Germinal center (tissue), 1 donor: ENCODE measurements at places on chromosomes 16 and 17.
A peak's percentile ranks its signal among the peaks of the same experiment; 100 is the strongest.

DNA sequence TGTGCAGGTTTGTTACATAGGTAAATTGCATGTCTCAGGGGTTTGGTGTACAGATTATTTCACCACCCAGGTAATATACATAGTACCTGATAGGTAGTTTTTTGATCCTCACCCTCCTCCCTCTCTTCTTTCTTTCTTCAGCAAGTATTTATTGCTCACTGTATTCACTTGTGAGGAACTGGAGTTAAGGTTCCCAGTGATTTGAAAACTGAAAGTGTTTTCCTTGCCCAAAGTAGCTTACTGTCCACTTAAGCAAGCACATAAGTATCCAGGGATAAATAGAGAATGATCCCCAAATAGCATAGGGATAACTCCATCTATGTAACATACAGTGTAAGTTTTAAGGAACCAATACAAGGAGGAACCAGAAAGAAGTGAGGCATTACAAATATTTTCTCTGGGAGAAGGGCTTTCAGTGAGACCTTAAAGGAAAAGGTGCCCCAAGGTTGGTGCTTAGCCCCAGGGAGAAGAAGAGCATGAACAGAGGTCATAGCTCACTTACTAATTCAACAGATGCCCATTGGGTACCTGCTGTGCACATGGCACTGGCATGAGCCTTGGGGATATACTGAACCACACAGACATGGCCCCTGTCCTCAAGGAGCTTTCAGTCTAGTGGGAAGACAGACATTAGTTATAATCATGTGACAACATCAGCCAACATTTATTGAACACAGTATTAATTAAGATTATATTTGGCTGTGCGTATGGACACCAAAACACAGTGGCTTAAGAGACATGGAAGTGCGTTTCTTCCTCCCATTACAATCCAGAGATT lies 17.0 kb downstream of the MYL4 start:
- DNase-seq: no peak

- no peak for DNase-seq
Measured at GRCh38 chr16:56295059-56295665, 103.9 kb downstream of the GNAO1 start.

GRCh38 chr16:5578980-5579379 lies 481.4 kb upstream of the EEF2KMT start:
- DNase-seq: no peak

DNA sequence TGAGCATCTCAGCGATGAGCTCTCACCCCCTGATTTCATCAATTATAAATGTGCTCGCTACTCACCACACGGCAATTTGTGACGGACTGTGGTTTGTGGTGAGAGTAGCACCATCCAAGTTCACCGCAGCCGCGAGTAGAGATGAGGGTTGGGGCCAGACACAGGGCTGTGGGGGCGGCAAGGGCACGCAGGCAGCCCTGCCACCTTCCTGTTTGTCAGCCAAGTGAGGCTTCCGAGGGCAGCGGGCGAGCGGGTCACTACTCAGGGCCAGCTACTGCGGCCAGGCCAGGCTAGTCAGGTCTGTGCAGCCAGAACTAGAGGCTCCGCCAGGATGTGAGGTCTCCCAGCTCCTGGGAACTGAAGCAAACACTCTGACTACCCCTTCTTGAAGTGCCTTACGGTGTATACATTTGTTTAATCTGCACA lies 39.6 kb upstream of the MEOX1 start:
- no peak for DNase-seq

GRCh38 chr16:85384833-85385462 lies 228.2 kb upstream of the GSE1 start:
- no peak for DNase-seq

- no peak for DNase-seq
Measured at GRCh38 chr16:1762879-1763520, 8.3 kb downstream of the NME3 start.

DNA sequence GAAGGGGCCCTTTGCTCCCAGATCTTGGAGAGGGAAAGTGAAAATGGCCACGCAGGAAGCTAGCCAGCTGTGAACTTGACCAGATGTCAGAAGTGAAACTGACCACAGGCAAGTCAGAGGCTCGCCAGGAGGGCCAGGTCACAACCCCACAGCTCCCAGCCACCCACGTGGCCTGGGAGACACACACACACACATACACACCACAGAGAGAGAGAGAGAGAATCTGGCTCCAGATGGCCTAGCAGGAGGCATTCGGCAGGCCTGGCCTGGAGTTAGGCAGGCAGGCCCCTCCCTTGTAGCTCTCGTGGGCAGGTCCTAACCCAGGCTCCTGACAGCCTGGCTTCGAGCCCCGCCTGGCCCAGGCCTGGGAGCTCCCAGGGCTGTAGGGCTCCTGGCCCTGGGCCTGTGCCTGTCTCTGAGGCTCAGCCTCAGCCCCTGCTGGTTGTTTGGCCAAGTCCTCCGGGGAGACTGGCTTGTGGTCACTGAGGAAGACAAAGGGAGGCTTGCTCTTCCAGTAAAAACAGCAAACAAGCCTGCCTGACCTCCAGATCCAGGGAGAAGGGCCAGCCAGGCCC lies 20.2 kb downstream of the NGFR start:
- no peak for DNase-seq

GRCh38 chr16:19616241-19616640 lies 60.7 kb downstream of the VPS35L start:
- DNase-seq: no peak

DNA sequence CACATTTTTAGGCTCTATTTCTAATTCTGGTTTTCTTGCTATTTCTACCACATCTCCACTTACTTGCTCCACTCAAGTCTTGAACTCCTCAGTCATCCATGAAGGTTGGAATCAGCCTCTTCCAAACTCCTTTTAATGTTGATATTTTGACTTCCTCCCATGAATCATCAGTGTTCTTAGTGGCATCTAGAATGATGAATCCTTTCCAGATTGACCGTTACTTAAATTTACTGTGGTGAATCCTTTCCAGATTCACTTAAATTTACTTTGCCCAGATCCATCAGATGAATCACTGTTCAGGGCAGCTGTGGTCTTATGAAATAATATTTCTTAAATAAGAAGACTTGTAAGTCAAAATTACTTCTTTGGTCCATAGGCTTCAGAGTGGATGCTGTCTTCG lies 32.4 kb downstream of the CLTC start:
- DNase-seq: no peak

DNA sequence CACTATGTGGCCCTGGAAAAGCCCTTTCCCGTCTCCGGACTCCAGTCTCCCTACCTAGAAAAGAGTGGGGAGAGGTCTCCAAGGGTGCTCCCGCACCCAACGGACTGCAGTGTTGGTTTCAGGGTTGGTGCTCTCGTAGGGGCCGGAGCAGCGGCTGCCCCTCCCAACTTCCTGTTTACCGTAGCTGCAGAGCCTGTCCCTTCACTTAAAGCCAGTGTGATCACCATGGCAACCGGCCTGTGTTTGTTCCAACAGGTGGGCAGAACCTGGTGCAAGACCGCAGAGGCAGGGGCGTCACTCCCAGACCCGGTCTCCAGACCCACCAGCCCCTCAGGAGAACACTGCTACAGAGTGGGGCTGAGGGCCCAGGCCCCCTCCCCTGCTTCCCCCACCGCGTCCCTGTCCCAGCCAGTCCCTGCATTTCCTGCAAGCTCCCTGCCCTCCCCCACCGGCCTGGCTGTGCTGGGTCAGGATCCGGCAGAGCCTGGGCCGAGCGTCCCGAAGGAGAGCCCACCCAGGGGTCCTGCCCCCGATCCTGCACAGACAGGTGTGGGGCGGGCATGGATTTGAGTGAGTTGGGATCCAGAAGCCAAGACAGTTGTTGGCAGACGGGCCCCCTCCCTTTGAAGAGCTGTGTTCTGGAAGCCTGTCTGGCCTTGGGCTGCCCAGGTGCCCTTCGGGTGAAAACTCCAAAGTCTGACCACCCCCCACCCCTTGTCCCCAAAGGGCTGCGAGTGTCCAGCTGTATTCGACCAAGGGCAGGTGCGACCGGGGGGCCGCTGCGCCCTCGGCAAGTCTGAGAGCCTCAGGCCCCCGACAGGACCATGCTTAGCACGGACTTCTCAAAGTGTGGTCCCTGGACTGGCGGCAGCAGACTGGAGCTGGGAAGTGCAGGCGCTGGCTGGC lies 1.5 kb upstream of the BAIAP3 start:
- peak; percentile 89 for DNase-seq

- no peak for DNase-seq
Measured at GRCh38 chr16:23948949-23949411, 113.2 kb downstream of the PRKCB start.

DNA sequence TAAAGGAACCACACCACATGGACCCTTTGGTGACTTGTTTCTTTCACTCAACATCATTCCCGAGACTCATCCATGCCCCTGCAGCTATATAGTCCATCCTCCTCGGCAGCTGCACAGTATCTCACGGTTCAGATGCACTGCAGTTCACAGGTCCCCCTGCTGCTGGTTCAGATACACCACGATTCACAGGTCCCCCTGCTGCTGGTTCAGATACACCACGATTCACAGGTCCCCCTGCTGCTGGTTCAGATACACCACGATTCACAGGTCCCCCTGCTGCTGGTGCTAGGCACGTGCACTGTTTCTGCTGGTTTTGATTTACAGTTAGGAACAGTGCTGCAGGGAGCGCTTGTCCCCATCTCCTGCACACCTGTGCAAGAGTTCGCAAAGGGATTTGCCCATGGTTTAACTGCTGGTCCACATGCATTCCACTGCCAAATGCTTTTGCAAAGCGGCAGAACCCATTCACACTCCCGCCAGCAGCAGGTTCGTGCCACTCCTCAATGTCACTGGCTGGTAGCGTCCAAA lies 3.8 kb downstream of the HSDL1 start:
- no peak for DNase-seq

GRCh38 chr17:75830164-75831031 lies 13.8 kb downstream of the UNC13D start:
- peak; percentile 52 for DNase-seq

- DNase-seq: peak; percentile 29
Measured at GRCh38 chr16:86044881-86045590, 146.1 kb downstream of the IRF8 start.

GRCh38 chr16:14098081-14098480 lies 27.0 kb downstream of the MRTFB start:
- no peak for DNase-seq

DNA sequence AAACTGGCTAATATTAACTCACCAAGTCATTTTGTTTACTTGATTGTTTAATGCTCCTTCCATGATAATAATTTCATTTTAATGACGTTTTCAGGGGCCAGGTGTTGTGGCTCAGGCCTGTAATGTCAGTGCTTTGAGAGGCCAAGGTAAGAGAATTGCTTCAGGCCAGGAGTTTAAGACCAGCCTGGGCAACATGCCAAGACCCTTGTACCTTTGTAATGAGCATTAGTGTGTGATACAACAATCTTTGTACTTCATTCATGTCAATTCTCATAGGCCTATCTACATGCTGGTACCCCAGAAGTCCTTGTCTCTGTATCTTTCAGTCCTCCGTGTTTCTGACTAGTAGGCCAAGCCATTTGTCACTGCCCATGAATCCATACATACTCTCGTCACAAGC lies 296.9 kb downstream of the ZFHX3 start:
- DNase-seq: no peak

GRCh38 chr16:87180069-87180468 lies 137.1 kb downstream of the C16orf95 start:
- no peak for DNase-seq

GRCh38 chr16:86517033-86517432 lies 6.7 kb downstream of the FOXF1 start:
- DNase-seq: no peak

DNA sequence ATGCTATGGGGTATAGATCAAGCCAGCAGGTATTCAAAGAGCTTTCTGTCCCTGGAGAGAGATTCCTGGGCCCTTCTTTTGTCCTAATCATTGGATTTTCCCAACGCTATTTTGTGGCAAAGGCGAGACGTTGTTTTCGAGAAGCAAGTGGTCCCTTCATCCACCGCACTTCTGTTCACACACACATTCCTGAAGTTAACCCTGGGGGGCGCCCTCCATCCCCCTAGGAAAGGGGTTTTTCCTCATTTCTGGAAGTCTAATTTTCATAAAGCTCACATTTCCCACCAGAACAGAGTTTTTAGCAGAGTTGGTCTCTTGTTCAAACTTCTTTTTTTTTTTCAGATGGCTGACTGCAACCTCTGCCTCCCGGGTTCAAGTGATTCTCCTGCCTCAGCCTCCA lies 11.9 kb downstream of the SCGB1C2 start:
- no peak for DNase-seq

DNA sequence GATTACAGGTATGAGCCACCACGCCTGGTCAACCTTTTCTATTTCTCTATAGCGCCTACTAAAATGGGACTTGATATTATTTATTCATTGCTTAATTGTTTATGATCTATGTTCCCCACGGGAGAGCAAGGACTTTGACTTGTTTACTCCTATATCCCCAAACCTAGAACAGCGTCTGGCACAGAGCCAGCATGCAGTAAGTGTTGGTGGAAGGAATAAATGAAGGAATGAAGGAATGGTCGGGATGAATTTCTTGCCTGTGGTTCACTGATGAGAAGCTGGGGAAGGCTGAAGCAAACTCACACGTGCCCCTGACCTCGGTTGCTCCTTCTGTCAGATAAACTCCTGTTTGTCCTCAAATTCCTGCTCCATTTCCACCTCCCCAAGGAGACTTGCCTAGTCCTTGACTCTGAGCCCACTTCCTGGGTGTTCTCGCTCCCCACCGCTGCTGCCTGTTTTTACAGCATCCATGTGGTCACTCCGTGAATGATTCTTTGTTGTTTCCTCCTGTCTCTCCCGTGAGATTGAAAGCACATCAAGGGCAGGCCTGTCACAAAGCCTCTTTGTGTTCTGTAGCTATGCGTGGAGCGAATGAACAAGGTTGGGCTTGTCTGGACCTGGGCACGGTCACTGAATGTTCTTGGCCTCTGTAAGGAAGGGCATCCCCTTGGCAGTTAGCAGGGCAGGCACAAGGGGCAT lies 17.3 kb downstream of the C17orf100 start:
- no peak for DNase-seq

DNA sequence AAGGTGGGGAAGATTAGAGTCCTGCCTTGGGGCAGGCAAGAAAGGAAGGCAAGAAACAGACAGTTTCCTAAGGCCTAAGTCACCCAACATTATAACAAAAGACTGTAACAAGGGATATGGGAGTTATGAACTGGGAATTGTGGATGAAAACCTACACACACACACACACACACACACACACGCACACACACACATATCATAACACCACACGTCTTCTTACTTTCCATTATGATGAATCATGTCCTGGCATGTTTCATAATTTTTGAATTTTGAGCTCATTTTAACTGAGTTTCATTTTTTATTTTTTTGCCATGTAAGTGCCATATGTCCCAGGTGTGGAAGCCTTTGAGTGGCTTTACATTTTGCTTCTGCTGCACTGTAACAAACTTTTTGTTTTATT lies 29.9 kb downstream of the HS3ST2 start:
- DNase-seq: no peak

DNA sequence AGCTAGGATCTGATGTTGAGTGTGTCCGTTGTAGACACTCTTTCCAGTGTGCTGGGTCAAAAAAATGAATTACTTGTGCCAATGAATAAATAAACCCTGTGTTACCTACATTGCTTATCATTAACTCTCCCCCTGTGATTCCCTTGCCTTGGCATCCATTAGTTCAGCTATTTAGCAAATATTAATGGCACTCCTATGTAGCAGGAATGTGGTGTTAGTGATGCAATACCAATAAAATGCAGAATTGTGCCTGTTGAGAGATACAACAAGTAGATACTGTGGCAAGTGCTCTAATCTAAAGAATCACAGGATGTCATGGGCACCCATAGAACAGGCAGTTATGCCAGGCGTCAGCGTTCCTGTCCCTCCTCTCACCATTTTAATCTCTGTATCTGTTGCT lies 343.2 kb downstream of the PMP22 start:
- DNase-seq: no peak

GRCh38 chr17:76716146-76716838 lies 5.5 kb upstream of the MXRA7 start:
- DNase-seq: no peak

GRCh38 chr16:54846766-54847165 lies 83.9 kb upstream of the IRX5 start:
- no peak for DNase-seq

GRCh38 chr17:75897160-75898019 lies 639 bp upstream of the TRIM65 start:
- no peak for DNase-seq
